ENCODE measurements at places on chromosomes 16 and 17.

DNA sequence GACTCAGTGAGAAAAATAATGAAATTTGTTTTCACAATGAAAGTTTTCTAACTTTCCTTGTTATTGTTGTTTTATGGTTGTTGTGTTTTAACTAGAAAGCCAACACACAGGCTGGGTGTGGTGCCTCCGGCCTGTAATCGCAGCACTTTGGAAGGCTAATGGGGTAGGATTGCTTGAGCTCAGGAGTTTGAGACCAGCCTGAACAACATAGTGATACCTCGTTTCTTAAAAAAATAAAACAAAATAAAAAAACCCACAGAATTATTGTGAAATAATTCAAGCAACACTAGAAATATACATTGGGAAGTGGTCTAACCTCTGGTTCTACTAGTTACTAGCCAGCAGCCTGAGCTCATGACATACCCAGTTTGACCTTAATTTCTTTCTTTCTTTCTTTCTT lies 630 bp downstream of the MILR1 start:
- no peak for DNase-seq

DNA sequence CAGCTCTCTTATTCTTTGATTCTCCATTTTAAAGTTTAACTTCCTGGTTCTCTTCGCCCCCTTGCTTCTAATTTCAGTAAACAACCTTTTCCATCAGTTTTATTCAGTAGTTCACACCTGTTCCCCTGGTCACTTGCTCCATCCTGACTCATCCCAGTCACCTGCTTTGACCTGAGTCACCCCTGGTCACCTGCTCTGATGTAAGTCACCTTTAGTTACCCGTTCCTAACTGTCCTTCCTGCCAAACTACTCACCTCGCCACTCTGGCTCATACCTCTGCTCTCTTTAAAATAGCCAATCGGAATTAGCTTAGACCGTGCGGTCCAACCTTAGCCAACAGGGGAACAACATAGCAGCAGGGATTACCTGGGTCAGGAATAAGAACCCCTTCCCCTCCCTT lies 4.7 kb upstream of the NLRC5 start:
- no peak for DNase-seq

- no peak for DNase-seq
These were observed 164.6 kb downstream of the CPPED1 start for GRCh38 chr16:12639044-12639443.

DNA sequence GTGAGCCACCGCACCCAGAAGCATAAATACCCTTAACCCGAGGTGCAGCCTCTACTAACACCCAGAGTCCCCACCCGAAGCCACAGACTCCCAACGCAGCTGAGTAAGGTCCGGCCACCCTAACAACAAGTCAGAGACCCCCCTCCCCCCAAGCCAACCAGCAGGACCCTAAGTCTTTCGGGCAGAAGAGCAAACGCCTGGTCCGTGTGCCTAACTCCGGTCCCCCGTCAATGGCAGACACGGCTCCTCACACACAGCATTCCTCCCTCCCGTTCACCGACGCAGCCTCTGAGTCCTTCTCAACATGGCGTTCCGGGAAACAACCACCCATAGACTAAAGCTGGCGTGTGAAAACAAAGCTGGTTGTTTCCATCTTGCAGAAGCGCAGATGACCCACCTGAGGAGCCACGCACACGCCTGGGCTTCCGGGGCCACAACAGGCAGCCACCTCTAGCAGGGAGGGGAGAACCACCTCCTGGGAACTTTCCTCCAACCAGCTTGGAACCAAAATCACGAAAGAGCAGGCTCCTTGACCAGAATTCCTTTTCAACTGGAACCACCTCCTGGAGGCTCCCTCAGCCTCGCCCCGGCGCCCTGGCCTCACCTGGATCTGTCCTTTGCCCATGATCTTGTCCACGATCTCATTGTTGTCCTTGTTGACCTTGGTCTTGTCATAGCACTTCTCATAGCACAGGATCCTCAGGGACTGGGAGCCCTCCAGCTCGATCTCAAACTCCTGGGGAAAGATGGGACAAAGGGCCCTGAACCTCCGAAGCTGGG lies 52.7 kb downstream of the TIMM22 start:
- DNase-seq, result no peak

DNA sequence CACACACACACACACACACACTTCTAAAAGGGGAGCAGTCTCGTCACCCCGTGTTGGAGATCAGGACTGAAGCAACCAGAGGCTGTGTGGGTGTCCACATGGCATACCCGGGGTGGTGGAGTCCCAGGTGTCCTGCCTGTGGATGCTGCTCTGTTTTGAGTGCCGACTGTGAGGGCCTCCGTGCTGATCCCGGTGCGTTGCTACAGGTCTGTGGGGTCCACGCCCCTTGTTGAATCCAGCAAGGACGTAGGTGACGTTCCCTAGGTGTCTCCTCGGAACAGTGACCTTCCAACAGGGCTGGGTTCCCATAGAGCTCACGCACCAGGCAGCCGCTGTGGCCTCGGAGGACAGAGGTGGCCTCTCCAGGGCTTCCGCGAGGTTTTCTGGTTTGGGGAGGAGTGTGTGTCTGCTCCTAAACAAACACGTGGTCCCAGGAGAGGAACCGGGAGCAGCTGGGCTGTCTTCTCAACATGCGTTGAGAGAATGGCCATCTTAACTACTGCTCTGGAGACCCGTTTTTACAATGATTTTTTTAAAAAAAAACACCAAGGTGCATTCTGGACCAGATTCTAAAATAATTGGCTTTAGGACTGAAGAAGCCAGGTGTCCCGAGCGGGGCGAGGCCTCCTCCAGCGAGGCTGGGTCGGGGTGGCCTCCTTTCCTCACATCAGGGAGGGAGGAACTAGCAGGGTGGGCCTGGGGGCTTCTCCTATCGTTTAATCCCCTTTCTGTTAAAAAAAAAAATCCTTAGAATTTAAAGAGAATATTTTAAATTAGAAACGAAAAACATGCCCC lies 100.6 kb upstream of the ZNF750 start:
- no peak for DNase-seq

GRCh38 chr17:70527364-70527888 lies 358.1 kb downstream of the KCNJ2 start:
- DNase-seq, result no peak

GRCh38 chr16:68227183-68227793 lies 8.6 kb downstream of the ESRP2 start:
- no peak for DNase-seq

GRCh38 chr17:36889770-36890349 lies 47.4 kb upstream of the LHX1 start:
- DNase-seq, result no peak

DNA sequence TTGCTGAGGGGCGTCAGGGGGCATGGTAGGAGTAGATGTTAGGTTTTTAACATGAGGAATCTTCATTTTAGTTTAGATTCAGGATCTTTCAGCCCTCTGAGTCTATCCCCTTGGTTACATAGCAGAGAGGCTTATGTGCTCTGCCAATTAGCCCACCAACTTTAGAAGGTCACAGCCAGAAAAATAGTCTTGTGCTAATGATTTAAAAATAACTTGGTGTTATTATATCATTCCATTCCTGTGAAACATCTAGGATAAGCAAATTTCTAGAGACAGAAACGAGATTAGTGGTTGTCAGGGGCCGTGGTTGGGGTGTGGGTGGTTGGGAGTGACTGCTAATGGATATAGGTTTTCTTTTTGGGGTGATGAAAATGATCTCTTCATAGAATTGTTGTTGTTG lies 183.7 kb downstream of the SNX29 start:
- DNase-seq, result no peak

GRCh38 chr16:79752396-79752795 lies 151.9 kb upstream of the MAF start:
- DNase-seq, result no peak

All from GM12864 (cell line).